ENCODE measurements at places on chromosomes 3 and 15.

DNA sequence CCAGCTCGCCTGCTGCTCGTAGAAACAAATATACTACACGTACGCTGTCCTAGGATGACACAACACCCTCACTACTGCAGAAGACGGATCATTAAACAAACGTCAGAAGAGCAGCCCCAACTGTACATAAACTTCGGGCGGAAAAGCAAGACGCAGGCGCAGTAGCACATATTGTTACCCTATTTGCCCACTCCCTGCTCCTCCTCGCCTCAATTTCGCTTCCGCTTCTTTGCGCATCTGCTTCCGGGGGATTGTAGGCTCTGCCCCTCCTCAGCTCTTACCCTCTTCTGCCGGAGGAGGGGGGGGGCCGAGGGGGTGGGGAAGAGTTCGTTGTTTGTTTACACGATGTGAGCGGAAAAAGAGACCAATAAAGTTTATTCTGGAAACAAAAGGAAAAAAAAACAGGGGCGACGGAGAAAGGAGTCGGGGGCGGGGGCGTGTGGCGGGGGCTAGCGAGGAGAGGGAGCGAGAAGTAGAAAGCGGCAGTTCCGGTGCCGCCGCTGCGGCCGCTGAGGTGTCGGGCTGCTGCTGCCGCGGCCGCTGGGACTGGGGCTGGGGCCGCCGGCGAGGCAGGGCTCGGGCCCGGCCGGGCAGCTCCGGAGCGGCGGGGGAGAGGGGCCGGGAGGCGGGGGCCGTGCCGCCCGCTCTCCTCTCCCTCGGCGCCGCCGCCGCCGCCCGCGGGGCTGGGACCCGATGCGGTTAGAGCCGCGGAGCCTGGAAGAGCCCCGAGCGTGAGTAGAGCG, at the start of gene PIK3CA:
Gene PIK3CA (plus strand): TSS at position 485 of the 743 bp plus-strand sequence. CDS start 50,469 bp downstream, outside the sequence.
- DNase-seq, result peak; percentile 89

DNA sequence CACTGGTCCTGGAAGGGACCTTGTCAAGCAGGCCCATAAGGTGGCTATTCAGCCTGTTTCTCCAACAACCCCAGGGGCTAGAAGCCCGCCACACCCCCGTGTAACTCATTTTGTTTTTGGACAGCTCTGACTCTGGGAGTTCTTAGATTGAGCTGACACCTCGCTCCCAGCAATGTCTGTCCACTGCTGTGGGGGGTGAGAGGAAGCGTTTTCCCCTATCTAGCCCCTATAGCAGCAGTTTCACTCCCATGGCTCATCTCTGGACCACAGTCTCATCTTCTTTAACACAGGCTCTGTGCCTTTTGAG, 1.1 kb upstream of the PPP1R2 start:
- no peak for DNase-seq

GRCh38 chr3:52240886-52241370, 2.0 kb upstream of the TWF2 start:
- DNase-seq, result no peak

GRCh38 chr15:82798531-82799166, 7.2 kb downstream of the FSD2 start:
- DNase-seq, result no peak

DNA sequence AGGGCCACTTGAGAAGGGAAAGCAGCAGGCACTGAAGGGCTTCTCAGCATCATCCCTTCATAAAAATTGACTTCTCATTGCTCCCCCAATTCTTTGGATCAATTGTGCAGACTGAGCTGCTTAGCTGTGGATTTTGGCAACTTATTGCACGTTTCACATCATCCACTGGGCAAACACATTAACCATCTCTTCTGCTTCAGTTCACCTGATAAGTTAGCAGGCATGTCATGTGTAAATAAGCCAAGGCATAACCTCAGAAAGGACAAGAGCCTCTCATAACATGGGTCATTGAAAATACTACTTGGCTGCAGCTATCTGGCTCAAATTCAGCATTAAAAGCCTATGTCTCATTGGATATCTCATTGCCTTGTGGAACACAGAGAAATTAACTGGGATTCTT, 366.5 kb downstream of the LRRC3B start:
- no peak for DNase-seq

GRCh38 chr3:143430568-143430967, 311.0 kb downstream of the CHST2 start:
- no peak for DNase-seq

DNA sequence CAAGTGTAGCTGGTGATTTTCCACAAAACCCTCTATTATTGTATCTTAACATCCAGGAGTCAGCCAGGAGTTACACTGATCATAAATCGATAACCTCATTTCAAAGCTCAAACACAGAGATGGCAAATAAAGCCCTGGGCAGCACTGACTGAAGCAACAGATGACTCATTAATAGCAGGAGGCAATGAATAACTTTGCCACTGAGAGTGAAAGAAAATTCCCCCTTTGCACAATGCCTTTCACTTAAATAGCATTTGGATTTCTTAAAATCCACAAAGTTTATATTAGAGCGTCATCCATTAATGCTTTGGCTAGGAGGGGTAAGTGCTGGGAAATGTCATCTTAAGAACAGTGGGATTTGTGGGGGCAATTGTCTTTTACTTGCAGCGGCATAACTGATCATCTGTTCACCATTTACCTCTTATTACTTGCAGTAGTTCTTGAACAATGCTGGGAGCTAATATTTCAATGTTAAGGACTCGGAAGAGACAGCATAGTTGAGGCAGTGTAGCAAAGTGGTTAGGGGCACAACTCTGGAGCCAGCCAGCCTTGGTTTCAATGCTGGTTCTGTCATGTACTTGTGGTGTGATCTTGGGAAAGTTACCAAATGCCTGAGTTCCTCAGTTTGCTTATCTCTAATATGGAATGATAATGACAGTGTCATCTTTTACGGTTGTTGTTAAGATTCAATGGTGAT, 630.4 kb upstream of the TBL1XR1 start:
- DNase-seq, result no peak

- no peak for DNase-seq
These were observed 58.2 kb downstream of the C3orf70 start for GRCh38 chr3:185094697-185095096.

- DNase-seq, result no peak
These were observed 48.0 kb upstream of the TSPAN3 start for GRCh38 chr15:77118882-77119321.
